ENCODE measurements at places on chromosomes 12 and 14.
A peak's percentile ranks its signal among the peaks of the same experiment; 100 is the strongest.

DNA sequence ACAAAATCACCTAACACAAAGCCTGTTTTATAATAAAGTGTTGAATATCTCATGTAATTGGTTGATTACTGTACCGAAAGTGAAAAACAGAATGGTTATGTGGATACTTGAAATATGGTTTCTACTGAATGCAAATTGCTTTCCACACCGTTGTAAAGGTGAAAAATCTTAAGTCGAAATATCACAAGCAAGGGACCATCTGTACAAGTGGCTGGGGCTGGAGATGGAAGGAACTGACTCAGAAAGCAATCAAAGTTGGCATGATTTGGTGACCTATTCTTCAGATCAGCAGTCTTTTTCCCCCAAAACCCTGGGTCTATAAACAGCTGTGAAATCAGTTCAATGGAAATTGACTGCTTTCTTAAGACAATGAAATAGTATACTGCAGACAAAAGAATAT, 3.6 kb downstream of the CBX5 start:
- DNase-seq: no peak

- DNase-seq: no peak
Observed at GRCh38 chr12:66756631-66757030, 77.8 kb upstream of the GRIP1 start.

DNA sequence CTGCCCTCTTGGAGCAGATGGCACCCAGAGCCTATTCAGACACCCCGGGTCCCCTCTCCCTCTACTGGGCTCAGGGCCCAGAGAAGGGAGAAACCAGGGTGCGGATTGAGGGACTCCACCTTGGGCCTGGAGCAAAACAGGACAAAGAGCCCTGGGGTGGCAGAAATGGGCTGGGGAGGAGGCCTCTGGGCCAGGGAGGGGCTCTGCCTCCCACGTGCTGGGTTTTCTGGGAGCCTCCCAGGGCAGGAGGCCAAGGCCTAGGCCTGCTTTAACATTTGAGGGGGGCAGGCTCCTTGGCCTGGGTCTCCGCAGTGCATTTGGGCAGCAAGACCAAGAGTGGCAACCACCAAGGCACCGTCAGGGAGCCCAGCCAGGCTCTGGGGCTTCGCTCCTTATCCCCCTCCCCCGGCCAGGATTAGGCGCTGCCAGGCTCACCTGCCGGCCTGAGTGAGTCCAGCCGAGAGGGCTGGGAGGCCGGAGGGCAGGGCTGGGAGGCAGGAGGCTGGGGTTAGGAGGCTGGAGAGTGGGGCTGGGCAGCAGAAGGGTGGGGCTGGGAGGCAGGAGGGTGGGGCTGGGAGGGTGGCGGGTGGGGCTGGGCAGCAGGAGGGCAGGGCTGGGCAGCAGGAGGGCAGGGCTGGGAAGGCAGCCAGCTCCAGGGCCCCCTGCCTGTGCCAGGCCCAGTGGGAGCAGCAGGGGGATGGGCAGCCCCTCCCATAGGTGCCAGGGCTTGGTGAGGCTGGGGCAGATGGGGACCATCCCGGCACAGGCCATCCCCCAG, 101.8 kb upstream of the EIF5 start:
- DNase-seq: no peak

GRCh38 chr12:7751394-7751793, 4.2 kb upstream of the CLEC4C start:
- no peak for DNase-seq

DNA sequence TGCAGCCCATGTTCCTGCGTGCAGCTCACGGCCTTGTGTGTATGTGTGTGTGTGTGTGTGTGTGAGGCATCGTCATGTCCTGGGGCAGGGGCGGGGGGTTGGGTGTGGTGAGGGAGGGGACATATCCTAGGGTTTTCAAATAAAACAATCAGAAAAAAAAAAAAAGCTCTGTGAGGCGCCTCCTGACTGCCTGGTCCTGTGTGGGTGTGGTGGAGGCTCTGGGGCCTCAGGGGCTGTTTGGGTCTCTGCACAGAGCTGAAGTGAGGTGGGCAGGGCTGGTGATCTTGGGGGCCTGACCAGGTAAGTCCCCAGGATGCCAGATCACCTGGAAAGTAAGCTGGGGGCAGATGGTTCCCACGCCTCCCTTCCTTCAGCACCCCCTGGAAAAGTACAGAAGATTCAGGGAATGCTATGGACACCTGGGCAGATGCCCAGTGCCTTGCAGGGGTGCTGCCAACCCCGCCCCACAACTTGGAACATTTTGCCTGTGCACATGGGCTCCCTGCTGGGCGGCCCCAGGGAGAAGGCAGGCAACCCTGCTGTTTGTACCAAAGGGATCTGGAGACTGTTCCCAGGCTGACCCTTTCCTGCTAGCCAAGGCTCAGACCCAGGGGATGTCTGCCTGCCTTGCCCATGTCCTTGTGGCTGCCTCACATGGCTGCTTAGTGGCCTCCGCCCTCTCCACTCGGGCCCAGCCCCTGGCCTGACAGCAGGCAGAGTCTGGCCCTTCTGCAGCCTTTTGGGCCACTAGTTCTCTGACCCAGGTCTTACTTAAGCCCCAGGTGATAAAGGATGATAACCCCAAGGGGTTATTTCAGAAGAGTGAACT, 28.8 kb downstream of the CLSTN3 start:
- no peak for DNase-seq

GRCh38 chr12:42284876-42285275, 41.0 kb downstream of the ZCRB1 start:
- DNase-seq: no peak

GRCh38 chr14:104390221-104390931, 189.2 kb upstream of the C14orf180 start:
- no peak for DNase-seq

- no peak for DNase-seq
Observed at GRCh38 chr14:49287004-49287403, 299.2 kb downstream of the RPS29 start.

- no peak for DNase-seq
Observed at GRCh38 chr14:101022916-101023435, 119.5 kb upstream of the RTL1 start.

DNA sequence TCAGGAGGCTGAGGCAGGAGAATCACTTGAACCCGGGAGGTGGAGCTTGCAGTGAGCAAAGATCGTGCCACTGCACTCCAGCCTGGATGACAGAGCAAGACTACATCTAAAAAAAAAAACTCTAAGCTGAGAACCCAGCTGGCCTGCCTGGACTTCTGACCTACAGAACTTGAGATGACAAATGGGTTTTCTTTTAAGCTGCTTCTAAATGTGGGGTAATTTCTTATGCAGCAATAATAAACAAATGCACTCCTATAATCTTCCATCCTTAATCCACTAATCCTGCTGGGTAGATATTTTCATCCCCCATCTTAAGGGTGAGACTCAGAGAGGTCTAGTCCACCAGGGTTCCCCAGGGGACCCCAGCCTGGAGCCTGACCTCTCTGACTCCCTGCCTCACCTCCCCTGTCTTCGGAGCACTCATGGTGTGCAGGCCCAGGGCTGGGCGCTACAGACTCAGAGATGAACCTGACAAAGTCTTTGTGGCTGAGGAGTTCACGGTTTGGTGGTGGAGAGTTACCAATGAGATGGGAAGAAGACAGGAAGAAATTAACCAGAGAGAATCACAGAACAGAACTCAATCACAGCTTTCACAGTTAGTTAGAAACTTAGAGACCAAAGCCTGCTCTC, 39.7 kb upstream of the BDKRB2 start:
- no peak for DNase-seq

GRCh38 chr12:93733358-93733757, 56.2 kb downstream of the CRADD start:
- DNase-seq: no peak

DNA sequence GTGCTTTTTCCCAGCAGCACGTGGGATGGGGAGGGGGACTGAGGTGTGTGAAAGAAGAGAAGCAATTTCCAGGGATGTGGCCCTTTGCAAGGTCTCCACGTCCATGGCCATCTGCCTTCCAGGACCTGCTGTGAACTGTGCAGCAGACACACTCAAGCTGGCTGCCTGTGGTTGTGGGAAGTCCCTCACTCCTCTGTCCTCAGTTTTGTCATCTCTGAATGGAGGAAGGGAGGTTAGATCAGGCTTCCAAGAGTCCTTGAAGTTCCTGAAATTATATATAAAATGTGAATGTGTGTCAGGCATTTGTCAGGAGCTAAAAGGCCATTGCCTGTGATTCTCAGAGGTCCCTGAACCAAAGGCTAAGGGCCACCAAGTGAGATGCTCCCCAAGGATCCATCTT, 328.2 kb downstream of the CACNA1C start:
- DNase-seq: no peak

- DNase-seq: no peak
Observed at GRCh38 chr12:6925540-6926279, 2.0 kb upstream of the ATN1 start.

- DNase-seq: no peak
Observed at GRCh38 chr14:67589204-67589770, 10.8 kb downstream of the PIGH start.

DNA sequence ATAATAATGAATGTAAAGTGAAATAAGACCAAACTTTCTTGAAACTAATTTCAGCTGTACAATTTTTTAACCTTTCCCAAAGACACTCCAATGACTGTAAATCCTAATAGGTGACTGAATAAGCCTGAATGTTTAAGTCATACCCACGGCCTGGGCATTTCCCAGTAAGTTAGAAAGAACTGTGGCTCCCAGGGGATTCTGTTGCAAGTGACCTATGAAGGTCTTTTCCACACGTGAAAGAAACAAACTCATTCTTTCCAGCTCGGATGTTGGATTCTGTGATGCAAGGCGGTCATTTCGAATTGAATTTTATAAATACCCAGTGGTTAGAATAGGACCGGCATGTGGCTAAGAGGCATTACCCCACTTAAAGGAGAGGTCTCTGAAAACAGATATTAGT, 1134.4 kb downstream of the GALC start:
- DNase-seq: no peak

DNA sequence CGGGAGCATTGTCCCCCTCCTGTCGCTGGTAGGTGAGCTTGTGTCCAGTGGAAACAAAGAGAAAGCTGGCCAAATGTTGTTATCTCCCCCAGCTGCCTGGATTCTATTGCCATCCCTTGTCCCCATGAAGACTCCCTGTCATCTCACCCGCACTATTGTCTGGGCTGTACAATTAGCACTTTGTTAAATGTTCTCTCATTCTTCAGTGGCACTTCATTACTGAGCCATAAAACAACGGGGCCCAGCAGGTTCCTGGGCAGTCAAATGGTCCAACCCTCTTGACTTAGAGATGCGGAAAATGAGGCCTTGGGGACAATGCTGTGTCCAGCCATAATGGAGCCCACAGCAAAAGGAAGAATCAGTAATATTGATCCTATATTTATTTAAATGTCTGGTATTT, 13.2 kb upstream of the COL2A1 start:
- no peak for DNase-seq

DNA sequence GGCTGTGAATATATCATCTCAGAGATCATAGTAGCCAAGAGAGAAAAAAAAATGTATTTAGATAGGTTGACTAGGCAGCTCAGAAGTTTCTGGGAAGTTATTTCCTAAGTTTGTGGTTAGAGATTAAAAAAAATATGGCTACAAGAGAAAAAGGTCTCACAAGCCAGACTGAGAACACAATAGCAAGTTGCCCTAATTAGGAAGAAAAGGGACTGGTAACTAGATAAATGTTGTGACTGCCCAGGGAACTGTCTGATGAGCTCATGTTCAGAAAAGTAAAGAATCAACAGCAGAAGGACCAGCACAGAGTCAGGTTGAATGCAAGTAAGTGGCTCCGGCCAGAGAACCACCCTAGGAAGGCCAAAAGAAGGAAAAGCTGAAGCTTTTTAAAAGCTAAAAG, 256.6 kb downstream of the PRKD1 start:
- no peak for DNase-seq

- no peak for DNase-seq
Observed at GRCh38 chr12:5244513-5244972, 187.4 kb upstream of the NTF3 start.

DNA sequence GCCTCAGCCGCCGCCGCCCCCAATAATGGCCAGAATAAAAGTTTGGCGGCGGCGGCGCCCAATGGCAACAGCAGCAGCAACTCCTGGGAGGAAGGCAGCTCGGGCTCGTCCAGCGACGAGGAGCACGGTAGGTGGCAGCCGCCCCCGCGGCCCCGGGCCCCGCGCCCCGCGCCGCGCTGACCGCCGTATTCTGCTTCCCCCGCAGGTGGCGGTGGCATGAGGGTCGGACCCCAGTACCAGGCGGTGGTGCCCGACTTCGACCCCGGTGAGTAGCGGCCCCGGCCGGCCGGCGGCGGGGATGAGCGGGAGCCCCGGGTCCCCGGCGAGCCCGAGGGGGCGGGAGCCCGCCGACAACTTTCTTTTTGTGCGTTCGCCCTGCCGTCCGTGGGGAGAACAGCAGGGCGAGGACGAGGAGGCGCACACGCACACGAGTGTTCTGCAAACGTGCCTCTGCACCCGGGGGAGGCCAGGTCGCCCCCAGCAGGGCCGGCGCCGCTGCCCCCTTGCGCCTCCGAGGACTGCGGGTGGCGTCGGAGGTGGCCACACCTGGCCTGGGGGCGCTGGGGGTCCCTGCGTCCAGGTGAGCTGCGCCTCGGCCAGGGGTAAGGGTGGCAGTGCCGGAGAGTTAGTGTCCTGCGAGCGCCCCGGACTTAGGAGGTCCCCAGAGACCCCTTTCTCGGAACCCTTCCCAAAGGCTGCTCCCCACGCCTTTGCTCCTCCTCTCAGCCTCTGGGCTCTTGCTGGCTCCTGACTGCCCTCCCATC, 794 bp downstream of the RCOR1 start:
- DNase-seq: peak; percentile 16

GRCh38 chr14:98293576-98293975, 978.4 kb downstream of the BCL11B start:
- DNase-seq: no peak

DNA sequence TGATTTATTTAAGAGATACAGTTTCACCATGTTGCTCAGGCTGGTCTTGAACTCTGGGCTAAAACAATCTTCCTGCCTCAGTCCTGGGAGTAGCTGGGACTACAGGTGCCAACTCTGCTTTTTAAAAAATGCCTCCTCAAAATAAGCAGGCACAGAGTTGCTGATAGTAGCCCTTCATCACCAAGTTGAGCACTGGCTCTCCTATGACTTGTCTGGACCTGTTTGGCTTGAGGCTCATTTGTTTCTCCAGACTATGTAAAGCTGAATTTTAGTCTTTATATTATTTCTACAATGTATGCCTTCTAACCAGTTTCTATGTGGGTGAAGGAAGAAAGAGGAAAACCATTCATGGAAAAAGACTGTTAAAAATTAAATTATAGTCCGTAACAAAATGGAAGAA, 39.5 kb upstream of the RAD51AP1 start:
- DNase-seq: no peak

GRCh38 chr14:77474479-77475177, 16.7 kb downstream of the AHSA1 start:
- DNase-seq: no peak

- DNase-seq: no peak
Observed at GRCh38 chr12:23803540-23803939, 145.9 kb downstream of the SOX5 start.
